ENCODE measurements at places on chromosomes 2 and 18.

DNA sequence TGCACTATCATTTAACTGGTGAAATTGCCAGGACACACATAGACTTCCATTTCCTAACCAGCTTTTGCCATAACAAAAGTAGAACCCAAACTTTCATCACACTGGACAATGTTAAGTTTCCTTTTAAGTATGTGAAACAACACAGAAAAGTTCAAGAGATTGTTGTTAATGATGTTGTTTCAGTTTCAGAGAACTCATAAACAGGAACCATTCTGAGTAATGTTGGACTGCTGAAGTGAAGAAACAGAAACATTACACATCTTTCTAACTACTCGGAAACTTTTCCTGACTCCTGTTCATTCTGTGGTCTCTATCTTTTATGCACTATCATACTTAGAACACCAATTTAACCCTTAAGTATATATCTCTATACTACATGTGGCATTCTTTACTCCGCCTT is 179.2 kb downstream of the RIT2 start:
- DNase-seq, result no peak

GRCh38 chr2:1324884-1325283 is 88.4 kb upstream of the TPO start:
- DNase-seq, result no peak

DNA sequence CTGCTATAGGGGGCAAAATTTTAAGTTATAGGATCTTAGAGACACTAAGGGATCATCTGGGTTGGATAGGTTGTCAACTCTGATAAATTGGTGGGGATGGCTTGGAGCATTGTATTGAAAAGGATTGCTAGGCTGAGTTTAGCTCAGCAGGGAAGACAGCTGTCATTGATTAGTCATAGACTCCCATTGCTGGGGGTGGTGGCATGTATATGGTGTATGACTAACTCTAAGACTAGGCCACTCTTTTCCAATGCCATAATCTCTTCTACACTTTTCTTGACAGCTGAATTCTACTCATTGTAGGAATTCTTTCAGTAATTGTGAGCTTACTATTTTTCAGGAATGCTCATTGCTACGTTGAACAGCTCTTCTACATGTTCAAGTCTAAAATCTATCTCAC is 81.3 kb upstream of the PELI1 start:
- DNase-seq, result no peak

DNA sequence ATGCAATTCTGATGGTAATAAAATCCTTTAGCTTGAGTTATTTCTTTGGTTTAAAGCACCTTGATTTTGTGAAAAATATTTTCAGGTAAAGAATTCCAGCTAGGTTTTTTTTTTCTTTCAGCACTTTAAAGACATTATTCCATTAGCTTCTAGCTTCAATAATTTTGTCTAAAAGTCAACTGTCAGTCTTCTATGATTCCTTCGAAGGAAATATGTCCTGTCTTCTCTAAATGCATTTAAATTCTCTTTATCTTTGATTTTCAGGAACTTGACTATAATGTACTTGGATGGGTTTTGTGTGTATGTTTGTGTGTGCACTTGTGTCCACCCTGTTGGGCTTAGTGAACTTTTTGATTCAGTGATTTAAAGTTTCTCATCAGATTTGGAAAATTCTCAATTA is 4.7 kb downstream of the LONRF2 start:
- DNase-seq, result no peak

GRCh38 chr2:1219901-1220573 is 193.2 kb upstream of the TPO start:
- no peak for DNase-seq

GRCh38 chr2:120169020-120169419 is 54.2 kb downstream of the TMEM185B start:
- no peak for DNase-seq

DNA sequence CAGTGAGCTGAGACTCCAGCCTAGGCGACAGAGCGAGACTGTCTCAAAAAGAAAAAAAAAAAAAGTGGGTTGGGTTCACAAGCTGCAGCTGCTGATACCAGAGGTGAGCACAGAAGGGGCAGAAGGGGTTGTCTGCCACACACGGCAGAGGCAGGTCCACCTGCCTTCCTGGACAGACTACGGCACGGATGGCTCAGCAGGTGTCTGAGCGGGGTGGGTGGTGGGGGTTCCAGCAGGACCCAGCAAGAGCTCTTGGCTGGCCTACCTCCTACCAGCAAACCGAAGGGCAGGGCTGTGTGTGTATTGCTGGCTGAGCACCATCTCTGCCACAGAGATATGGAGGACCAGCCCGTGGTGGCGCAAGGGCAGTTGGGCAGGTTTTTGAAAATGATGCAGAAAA is 130.4 kb upstream of the ASB18 start:
- DNase-seq, result no peak

- no peak for DNase-seq
Observed at GRCh38 chr2:176317623-176318065, 48.4 kb downstream of the MTX2 start.

DNA sequence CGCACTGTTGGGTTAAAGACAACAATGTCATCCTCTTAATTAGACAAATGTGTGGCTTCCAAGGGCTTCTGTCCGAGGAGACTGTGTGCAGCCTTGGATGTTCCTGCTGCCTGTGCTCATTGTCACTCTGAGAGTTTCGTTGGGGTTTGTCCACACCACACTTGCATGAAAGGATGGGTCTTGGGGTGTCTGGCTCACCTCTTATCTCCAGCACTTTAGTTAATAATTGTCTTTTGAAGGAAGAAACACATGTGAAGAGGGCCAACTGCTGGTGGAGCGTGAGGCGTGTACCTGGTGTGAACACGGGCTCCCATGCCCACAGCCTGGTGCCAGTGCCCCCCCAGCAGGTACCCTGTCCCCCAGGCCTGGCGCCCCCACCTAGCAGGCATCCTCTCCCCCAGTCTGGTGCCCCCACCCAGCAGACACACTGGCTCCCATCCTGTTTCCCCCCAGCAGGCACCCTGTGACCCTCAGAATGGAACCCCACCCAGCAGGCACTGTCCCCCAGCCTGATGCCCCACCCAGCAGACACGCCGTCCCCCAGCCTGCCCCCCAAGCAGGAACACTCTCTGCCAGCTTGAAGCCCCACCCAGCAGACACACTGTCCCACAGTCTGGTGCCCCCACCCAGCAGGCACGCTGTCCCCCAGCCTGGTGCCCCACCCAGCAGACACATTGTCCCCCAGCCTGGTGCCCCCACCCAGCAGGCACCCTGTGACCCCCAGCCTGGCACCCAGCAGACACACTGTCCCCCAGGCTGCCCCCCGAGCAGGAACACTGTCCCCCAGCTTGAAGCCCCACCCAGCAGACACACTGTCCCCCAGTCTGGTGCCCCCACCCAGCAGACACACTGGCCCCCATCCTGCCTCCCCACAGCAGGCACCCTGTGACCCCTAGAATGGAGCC is 96.3 kb upstream of the TMEM18 start:
- no peak for DNase-seq

GRCh38 chr2:79982445-79982844 is 322.1 kb downstream of the LRRTM1 start:
- no peak for DNase-seq

GRCh38 chr18:26624443-26624842 is 76.1 kb upstream of the KCTD1 start:
- no peak for DNase-seq

DNA sequence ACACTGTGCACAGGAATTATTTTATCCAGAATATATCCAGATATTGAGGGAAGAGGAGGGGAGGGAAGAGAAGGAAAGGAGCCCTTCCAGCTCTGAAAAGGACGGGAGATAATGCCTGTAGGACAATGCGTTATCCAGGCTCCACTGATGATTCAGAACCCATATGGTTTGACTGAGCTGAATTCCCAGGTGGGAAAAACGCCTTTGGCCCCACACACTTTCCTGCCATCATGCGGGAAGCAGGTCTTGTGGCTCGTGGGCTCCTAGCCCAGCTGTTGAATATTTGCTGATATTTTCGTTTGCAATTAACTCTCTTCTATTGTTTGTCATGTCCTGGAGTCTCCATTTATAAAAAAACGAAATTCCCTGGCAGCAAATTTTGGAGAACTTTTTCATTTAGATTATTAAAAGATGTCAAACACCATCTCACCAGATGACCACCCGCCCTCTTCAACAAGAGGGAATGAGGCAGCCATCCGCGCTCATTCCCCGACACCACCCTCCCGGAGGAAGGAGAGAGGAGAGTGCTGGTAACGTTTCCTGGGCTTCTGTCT is 8.9 kb downstream of the COL6A3 start:
- no peak for DNase-seq

GRCh38 chr2:223460774-223461211 is 141.4 kb downstream of the SCG2 start:
- DNase-seq, result no peak

GRCh38 chr18:12861637-12862036 is 22.4 kb downstream of the PTPN2 start:
- no peak for DNase-seq

GRCh38 chr18:49028091-49028490 is 77.3 kb upstream of the SMAD7 start:
- no peak for DNase-seq

- no peak for DNase-seq
Observed at GRCh38 chr18:51135795-51136194, 61.7 kb downstream of the MEX3C start.

DNA sequence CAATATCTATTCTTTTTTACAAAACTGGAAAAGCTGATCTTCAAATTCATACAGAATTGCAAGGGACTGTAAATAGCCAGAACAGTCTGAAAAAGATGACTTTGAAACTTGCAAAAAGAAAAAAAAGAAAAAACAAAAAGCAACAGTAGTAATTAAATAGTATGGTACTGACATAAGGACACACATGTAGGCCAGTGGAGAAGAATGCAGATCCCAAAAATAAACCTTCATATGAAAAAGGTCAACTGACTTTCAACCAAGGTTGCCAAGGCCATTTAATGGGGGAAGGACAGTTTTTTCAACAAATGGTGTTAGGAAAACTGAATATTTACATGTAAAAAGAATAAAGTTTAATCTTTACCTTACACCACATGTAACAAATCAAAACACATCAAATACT is 111.8 kb downstream of the USP34 start:
- DNase-seq, result no peak

DNA sequence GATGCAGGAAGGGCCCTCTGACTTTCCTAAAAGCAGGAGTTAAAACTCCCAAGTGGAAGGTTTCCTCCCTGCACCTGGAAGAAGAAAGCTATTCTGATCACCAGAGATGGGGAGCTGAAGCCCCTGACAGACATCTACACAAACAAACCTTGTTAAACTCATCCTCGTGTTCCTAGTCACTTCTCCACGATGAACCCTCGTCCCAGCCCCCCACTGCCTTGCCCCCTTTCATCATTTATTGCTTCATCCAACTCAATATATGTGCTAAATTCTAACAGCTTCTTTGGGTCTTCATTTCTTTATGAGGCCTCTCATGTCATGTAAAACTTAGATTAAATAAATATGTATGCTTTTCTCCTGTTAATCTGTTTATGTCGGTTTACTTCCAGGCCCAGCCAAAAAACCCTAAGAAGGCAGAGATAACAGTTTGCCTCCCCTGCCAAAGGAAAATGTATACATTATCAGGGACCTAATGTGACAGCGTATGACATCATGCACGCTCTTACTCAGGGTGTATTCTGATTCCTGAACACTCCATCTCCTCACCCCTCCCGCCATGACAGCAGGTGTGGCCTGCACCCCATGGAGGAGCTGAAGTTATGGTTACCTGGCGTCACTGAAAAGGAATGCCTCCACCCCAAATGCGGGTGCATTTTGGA is 287.2 kb downstream of the STK39 start:
- no peak for DNase-seq

- DNase-seq, result no peak
Observed at GRCh38 chr2:48589170-48589767, 28.4 kb upstream of the GTF2A1L start.

DNA sequence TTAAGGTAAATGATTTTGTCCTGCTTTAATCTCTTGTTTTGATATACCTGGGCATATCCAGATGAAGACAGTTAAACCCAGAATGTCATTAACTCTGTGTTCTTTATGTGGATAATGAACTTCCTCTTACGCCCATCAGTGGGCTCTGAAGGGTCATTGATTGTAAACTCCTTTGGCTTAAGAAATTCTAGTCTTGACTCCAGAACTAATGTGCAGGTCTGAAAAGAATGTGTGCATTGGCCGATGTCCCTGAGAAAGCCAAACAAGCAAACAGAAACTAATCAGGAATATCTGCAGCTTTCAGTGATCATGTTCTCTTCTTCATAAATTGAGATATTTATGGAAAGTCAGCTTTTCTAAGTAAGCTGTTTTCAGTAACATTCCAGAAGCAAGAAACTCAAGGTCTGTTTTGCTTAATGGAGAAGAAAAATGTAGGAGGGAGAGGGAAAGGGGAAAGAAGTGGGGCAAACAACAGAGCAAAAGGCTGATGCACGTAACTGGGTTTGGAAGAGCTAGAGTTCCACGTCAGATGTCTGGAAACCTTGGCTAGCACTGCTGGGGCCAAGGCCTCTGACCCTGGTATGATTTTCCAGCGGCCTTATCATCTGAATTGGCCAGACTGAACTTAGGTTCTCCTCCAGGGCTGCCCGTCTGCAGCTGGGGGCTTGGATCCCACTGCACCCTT is 61.3 kb upstream of the FHL2 start:
- DNase-seq, result no peak

DNA sequence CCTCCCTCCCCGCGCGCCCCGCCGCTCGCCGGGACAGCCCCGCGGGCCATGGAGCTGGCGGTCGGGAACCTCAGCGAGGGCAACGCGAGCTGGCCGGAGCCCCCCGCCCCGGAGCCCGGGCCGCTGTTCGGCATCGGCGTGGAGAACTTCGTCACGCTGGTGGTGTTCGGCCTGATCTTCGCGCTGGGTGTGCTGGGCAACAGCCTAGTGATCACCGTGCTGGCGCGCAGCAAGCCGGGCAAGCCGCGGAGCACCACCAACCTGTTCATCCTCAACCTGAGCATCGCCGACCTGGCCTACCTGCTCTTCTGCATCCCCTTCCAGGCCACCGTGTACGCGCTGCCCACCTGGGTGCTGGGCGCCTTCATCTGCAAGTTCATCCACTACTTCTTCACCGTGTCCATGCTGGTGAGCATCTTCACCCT is 865 bp downstream of the GALR1 start:
- DNase-seq, result no peak

DNA sequence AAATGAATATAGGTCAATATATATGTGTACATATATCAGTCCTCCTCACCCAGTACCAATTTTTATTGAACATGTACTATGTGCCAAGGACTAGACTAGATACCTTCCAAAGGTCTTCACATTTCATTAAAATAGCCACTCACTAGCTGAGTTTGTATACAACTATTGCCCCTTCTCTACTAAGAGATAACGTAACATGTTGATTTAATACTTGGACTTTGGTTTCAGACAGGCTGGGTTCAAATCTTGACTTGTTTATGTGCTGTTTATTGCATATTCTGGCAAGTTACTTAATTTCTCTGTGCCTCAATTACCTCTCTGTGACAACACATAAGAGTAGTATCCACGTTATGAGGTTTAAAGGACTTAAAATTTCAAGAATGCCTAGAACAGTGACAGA is 184.5 kb downstream of the MTX2 start:
- no peak for DNase-seq

DNA sequence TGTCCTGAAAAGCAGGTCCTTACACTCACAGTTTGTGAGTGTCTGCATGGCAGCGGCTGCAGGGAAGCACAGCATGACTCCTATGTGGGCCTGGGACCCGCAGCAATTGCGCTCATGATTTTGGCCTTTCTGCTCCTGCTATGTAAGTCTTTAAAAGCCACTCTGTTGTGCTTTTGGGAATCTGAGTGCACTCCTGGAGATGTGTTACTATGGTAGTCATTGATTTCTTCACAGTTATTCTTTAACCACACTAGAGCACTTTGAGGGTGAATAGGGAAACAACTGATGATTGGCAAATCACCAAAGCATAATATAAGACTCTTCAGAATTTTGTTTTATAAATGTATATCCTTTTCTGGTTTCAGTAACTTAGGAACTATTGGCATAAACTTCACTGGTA is 40.9 kb downstream of the DSG2 start:
- no peak for DNase-seq

- peak; percentile 70 for DNase-seq
Observed at GRCh38 chr2:68789603-68790002, 55.0 kb downstream of the ARHGAP25 start.
